Fibroblast of lung (primary cell): ENCODE measurements at places on chromosomes 12 and 14. TPM values are rescaled to one million over a fixed set of nuclear protein-coding genes. Genes with fewer than 3 reads are reported as not detected.

DNA sequence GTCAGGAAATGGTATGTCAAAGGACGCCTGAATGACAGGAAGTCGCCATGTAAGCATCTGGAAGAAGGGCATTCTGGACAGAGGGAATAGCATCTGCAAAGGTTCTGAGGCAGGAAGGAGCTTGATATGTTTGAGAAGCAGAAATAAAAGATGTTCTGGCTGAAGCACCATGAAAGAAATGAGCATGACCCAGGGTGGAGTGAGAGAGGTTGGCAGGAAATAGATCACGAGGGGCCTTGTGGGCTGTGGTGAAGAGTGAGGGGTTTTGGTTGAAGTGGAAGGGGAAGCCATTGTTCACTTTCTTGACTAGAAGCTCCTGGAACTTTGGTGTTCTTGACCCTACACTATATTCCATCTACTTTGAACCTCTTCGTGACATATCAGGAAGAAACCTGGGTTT, 99.4 kb upstream of the PARP11 start:
- DNase-seq: no peak

- DNase-seq: no peak
These were observed 75.9 kb downstream of the DNAI7 start for GRCh38 chr12:25119020-25119419.

GRCh38 chr14:22379727-22380126, 209.3 kb downstream of the DAD1 start:
- no peak for DNase-seq

DNA sequence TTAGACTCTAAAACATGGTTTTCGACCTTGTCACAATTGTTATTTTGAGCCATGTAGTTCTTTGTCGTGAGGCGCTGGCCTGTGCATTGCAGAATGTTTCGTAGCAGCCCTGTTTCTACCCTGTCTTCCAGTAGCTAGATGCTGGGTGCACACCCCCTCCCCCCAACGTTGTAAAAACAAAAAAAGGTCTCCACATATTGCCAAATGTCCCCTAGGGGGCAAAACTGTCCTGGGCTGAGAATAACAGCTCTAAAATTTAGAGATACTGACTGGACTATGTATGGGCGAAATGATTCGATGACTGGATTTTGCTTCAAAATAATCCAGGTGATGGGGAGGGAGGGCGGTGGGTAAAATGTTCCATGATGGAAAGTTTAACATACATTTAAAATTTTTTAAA, 126.1 kb upstream of the FUT8 start:
- DNase-seq: peak; percentile 20

DNA sequence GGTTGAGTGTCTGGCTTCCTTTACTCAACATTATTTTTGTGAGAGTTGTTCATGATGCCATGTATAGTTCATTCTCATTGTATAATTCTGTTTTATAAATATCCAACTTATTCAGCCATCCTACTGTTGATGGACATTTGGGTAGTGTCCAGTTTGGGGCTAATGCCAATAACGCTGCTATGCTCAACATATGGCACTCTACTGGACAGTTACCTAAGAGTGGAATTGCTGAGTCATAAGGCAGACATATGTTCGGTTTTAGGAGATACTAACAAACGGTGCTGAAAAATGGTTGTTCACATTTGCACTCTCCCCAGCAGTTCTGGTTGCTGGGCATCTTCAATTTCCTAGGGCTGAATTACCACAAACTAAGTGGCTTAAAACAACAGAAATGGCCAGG, 28.7 kb upstream of the P2RX4 start:
- peak; percentile 61 for DNase-seq

GRCh38 chr12:120321382-120322202, 6.0 kb downstream of the PLA2G1B start:
- no peak for DNase-seq

DNA sequence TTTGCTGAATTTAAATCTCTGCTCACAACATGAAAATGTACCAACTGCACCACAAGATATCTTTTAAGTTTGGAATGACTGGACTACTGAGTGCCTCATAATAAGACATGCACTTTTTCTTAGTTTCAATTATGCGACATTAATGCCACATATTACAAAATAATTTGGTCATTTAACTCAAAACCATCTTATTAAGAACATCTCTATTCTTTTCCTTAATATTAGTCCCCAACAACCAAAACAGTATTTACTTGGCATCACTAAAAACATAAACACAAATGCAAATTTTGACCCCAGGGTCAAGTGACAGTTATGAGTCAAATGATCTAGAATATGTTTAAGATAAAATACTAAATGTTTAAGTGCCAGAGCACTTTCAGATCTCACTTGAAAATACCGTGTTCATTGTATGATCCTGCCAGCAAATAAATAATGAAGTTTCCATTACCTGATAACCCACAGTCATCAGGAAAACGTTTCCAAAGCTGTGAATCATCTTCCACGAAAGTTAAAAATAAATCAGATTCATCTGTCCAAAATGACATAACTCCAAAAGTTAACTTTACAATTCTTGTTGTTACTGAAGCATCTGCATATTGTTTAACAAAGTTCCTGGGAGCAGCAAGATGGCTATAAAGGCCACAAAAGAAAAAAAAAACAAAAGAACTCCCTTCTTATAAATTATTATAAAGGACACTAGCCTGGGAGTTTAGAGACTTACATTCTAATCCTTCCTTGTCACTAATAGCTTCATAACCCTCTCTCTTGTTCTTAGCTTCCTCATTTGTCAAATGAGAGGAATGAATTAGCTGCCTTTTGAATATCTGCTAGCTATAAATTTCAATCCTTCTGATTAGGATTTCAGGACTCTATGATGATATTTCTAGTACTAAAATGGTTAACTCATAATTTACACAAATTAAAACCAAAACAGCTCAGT, 30.5 kb upstream of the AP4S1 start:
- DNase-seq: peak; percentile 74

DNA sequence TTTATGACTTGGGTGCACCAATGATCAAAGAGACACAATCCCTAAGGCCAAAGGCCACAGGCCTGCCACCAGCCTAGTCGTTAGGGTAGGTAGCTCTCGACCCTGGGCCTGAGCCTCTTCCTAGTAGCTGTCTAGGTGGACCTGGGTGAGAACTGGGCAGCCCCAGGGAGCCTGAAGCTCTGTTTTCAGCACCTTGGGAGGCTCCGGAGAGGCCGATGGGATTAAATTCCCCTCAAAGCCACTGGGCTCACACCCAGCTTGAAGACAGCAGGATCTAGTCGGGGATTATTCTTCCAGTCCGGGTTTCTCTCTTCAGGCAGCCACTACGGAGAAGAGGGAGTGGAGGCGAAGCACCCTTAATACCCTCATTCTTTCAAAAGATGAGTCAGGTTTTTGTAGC, 79.8 kb downstream of the TMEM260 start:
- no peak for DNase-seq

- no peak for DNase-seq
These were observed 1088.8 kb downstream of the FSCB start for GRCh38 chr14:43418324-43418723.

- peak; percentile 87 for DNase-seq
These were observed 77.4 kb downstream of the FBXL14 start for GRCh38 chr12:1517007-1517406.

Gene GPR135
- 0.78 and 2.1 TPM in 2 replicates for polyA plus RNA-seq

Gene RFLNA
- polyA plus RNA-seq: 0.03 and 0.10 TPM in 2 replicates

Gene CCDC196
- polyA plus RNA-seq: not detected in 2 replicates

Gene AMHR2
- not detected in 2 replicates for polyA plus RNA-seq

Gene MED13L
- 40.3 and 56.5 TPM in 2 replicates for polyA plus RNA-seq

Gene PA2G4
- 202 and 342 TPM in 2 replicates for polyA plus RNA-seq

Gene BDKRB1
- polyA plus RNA-seq: 5.4 and 32.9 TPM in 2 replicates

Gene TGFB3
- polyA plus RNA-seq: 7.8 and 30.8 TPM in 2 replicates

Gene AQP2
- polyA plus RNA-seq: not detected in 2 replicates
